Stomach (tissue), 19 donors: ENCODE measurements at places on chromosomes 2 and 18. TPM values are rescaled to one million over a fixed set of nuclear protein-coding genes. Genes with fewer than 3 reads are reported as not detected.

- DNase-seq = peak; percentile 55
Measured at GRCh38 chr2:6986301-6986911, 69.2 kb downstream of the RNF144A start.

GRCh38 chr18:67550872-67551520 is 34.5 kb upstream of the DSEL start:
- DNase-seq = no peak

- peak; percentile 36 for DNase-seq
Measured at GRCh38 chr2:43676322-43677050, at the start of gene C1GALT1C1L. TSS of gene C1GALT1C1L (minus strand) at chr2:43676429. CDS start at chr2:43676322, 107 bp downstream.

DNA sequence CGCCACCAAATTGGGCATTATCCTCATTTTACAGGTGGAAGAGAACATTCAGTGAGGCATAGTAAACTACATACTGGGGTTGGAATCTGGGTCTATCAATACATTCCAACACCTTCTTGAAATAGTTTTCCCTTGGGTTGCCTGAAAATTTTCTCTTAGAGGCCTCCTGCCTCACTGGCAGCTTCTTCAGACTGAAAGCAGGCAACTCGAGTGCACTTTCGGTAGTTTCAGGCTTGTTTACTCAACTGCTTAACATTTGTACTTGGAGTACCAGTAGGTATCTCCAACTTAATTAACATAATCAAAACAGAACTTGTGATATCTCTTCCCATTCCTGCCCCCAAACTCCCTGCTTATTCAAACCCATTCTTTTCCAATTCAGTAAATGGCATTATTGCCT is 36.2 kb upstream of the C2orf74 start:
- DNase-seq = no peak

DNA sequence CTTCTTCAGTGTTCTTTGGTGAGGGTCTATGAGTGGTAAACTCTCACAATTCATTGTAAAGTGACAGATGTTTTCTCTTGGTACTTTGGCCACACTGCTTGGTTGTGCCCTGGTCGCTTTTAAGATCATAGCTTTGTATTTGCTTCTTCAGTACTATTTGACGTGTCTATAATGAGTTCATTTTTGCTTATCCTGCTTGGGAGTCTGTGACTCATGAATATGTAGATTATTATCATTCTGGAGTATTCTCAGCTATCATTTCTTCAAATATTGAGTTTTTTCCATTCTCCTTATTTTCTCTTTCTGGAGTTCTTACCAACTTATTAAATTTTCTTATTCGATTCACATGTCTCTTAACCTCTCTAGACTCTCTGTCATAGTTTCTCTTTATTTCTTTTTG is 73.0 kb upstream of the HS6ST1 start:
- no peak for DNase-seq

DNA sequence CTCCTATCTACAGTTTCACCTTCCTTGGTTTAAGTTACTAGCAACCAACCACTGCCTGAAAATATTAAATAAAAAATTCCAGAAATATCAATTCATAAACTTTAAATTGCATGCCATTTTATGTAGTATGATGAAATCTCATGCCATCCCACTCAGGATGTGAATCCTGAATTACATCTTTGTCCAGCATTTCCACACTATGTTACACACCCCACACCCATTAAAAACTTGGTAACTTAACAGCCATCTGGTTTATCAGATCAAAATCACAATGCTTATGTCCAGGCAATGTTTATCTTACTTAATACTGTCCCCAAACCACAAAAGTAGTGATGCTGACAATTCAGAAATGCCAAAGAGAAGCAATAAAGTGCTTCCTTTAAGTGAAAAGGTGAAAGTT is 21.6 kb downstream of the CUL3 start:
- no peak for DNase-seq

DNA sequence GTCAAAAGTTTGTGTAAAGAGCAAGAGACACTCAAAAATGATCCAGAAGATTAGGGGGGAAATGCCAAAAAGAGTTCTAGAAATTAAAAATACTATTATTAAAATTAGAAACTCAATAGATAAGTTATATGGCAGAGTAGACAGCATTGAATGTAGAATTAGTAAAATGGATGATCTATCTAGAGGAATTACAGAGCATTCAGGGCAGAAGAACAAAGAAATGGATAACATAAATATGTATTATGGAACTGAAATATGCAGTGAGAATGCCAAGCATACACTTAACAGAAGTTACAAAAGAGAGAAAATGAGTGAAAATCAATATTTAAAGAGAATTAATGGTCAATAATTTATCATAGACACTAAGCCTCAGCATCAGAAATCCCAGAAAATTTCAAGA is 33.2 kb upstream of the OR6B3 start:
- no peak for DNase-seq

GRCh38 chr2:26284132-26284531 is 39.4 kb downstream of the HADHB start:
- DNase-seq = no peak

DNA sequence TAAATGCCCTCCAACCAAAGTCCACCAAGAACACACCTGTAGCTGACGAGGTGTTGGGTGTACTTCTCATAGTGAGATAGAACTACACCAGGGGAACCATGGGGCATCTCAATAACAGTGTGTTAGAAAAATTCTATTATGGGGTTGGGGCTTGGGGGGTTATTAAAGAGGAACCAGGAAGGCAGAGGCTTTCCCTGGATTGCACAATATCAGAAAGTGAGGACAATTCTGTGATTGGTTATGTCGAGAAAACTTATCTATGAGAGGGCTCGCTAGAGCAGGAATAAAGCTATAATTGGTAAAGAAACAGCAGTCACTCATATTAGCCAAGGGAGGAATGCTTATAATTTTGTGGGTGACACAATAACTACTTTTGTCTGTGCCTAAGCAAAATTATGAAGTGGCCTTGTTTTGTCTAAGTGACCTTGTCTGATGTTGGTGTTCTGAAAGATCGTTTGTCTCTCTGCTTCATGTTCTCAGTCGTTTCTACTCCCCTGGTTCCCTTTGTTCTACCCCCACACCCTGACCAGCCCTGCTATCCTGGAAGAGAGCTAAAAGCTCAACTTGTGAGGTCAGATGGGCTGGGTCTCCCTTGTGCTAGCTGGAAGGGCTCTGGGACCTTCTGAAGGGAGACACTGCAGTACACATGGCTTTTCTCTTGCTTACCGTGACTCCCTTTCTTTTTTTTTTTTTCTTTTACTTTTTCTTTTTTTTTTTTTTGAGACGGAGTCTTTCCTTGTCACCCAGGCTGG is 21.6 kb upstream of the INO80C start:
- no peak for DNase-seq

Gene C1QL2
- total RNA-seq = not detected

Gene ATP6V1B1
- total RNA-seq = not detected

Gene GYPC
- 119 TPM for total RNA-seq

Gene SPP2
- total RNA-seq = not detected

Gene CHRNG
- not detected for total RNA-seq

Gene KCNG2
- total RNA-seq = not detected

Gene EHD3
- 4.0 TPM for total RNA-seq
